ENCODE measurements at places on chromosomes 11 and 22.

GRCh38 chr11:35131886-35132285 is 7.1 kb upstream of the CD44 start:
- no peak for DNase-seq

- no peak for DNase-seq
Observed at GRCh38 chr11:46345131-46345597, 2.1 kb upstream of the DGKZ start.

DNA sequence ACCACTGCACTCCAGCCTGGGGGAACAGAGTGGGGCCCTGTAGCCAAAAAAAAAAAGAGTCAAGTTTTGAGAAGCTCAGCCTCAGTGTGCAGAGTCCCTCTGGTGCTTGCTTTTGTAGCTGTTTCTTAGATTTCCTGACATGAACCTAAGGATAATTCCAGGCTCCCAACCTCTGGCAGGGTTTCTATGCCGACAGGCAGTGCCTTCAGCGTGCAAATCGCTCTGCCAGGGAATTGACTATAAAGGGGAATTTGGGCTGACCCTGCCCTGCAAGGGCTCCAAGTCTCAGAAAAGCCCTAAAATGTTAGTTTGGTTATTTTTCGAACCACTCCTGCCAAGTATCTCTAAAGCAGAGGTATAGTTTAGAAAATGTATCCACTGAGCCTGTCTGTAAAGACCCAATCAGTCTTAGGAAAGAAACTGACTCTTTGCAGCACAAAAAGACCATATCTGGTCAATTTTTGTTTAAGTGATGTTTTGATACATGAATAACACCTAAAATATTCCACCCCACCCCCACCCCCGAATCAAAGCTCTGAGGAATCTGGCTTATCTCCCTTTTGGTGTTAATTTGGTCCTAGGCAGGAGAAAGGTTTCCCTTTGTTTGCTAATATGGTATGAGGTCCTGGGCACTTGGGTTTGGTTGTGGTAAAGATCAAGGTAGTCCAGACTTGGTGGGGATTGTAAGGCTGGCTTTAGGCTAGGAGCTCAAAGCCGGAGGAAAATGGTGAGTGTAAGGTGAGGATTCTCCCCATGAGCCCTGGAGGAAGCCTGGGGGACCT is 49.7 kb downstream of the ANO1 start:
- peak; percentile 21 for DNase-seq

DNA sequence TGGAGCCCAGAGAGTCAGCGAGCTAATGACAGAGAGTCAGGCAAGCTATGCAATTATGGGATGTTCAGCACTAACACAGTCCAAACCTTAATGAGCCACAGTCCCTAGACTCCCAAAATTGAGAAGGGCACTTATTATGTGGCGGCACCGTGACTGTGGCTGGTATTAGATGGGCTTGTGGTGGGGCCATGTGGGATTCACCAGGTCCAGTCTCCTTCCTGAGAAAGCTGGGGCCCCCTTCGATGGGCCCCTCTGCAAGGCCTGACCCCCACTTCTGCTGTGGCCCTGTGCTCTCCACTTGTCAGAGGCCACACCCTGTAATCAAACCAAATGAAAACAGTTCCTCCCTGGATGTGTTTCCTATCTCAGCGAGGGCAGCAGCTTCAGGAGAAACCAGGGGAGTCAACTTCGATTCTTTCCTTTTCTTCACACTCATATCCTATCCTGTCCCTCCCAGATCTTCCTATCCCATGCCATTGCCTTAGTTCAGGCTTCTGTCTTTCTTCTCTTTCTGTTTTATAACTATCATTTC is 42.9 kb downstream of the INSC start:
- DNase-seq: no peak

GRCh38 chr22:38347181-38347943 is 30.1 kb upstream of the CSNK1E start:
- DNase-seq: no peak

DNA sequence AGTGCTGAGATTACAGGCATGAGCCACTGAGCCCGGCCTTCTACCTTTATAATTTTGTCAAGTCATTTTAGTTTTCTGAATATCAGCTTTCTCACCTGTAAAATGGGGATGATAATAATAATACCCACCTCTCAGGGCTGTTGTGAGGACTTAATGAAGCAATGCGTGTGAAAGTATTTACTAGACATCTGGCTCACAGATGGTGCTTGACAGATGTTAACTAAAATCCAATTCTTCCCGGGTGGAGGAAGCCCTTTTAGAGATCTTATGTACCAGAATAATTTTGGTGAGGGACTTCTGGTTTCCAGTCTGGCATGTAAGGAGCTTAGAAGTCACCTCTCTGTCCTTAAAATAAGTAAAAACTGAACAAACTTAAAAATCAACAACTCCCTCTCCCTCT is 43.7 kb upstream of the NUP160 start:
- no peak for DNase-seq

GRCh38 chr11:45097721-45098493 is 48.5 kb upstream of the PRDM11 start:
- DNase-seq: peak; percentile 32

- DNase-seq: no peak
Observed at GRCh38 chr22:16949561-16949960, 58.5 kb downstream of the GAB4 start.

- no peak for DNase-seq
Observed at GRCh38 chr11:83166193-83166866, 9.4 kb downstream of the PCF11 start.

- no peak for DNase-seq
Observed at GRCh38 chr22:44604991-44605390, 97.0 kb upstream of the PRR5 start.

- no peak for DNase-seq
Observed at GRCh38 chr11:68521969-68522652, 61.6 kb downstream of the PPP6R3 start.

Measured in brain microvascular endothelial cell (primary cell).